Activated naive CD4-positive, alpha-beta T cell treated with anti-CD3 and anti-CD28 coated beads, Interleukin-2, amount 50 U/mL, for 16 hours (primary cell): ENCODE measurements at places on chromosomes 4 and X.

- DNase-seq, result no peak
These were observed 266.2 kb upstream of the CASK start for GRCh38 chrX:42189576-42189975.

GRCh38 chrX:131677655-131678628, 134.1 kb downstream of the OR13H1 start:
- DNase-seq, result peak; percentile 40

- DNase-seq, result no peak
These were observed 333.2 kb downstream of the ARHGAP10 start for GRCh38 chr4:148065075-148065474.

GRCh38 chr4:142194905-142195304, 558.5 kb downstream of the IL15 start:
- no peak for DNase-seq

DNA sequence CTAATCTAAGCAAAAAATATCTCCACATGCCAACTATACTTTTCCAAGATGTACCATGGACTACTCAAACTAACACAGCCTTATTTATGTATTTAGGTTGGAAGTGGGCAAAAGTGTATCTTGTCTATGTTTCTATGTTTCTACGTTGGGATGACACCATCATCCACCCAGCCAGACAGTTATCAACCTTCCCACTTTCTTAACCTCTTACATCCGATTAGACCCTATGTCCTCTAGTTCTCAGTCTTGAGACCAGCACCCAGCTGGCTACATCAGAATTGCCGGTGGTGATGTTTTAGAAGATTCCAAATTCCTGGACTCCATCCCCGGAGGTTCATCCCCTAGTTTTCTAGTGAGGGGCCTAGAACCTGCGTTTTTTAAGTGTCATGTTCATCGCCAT, 1.0 kb upstream of the AASDH start:
- no peak for DNase-seq

- DNase-seq, result no peak
These were observed 806.0 kb downstream of the ADGRL3 start for GRCh38 chr4:62006108-62006507.

GRCh38 chrX:111928456-111928855, 52.5 kb downstream of the TRPC5OS start:
- no peak for DNase-seq

GRCh38 chr4:158020734-158021346, 152.0 kb downstream of the GASK1B start:
- no peak for DNase-seq

DNA sequence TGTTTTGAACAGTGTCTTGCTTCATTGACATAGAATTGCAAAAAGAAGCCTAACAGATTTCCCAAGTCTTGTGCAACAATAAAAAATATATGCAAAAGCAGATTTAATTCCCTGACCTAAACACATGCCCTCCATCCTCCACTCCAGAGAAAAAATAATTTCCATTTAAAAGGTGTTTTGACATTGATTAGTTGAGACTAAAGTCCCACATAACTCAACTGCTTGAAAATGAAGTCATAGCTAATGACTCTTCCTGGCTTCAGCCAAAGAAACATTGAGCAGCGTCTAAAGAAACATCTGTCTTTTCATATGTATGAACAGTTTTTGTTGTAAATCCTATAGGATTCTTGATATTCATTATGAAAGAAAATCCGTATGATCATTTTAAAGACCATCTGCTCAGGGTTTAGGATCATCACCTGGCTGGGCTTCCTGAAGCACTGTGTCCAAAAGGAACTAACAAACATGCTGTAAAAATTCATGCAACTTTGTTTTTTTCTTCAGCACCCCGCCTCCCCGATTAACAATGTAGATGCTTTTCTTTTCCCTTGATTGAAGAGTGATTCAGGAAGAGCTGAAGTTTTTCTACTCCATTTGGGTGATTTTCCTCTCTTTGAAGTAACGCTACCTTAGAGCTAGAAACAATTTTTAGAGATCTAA, 273.4 kb downstream of the HS3ST1 start:
- no peak for DNase-seq

- no peak for DNase-seq
These were observed 552 bp downstream of the IKBKG start for GRCh38 chrX:154548028-154548316.

- DNase-seq, result no peak
These were observed 81.5 kb downstream of the RCHY1 start for GRCh38 chr4:75432683-75433082.

- no peak for DNase-seq
These were observed 80.5 kb downstream of the FHDC1 start for GRCh38 chr4:153016592-153016991.

DNA sequence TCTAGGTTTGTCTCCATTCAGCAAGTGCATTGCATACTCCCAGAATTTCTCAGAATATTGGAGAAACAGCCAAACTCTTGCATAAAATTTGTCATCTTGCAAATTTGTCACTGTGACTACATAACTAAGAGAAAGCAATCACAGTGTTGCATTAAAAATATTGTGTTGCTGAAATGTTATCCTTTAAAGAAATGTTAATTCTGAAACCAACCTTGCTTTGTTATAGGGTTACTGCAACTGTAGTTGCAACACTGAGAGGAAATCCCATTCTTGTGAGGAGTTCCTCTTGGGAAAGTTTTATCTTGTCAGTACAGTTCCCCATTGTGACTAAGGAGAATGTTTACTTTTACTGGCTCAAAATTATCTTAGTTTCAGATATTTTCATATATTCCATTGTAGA, 20.9 kb downstream of the CYBB start:
- DNase-seq, result no peak

DNA sequence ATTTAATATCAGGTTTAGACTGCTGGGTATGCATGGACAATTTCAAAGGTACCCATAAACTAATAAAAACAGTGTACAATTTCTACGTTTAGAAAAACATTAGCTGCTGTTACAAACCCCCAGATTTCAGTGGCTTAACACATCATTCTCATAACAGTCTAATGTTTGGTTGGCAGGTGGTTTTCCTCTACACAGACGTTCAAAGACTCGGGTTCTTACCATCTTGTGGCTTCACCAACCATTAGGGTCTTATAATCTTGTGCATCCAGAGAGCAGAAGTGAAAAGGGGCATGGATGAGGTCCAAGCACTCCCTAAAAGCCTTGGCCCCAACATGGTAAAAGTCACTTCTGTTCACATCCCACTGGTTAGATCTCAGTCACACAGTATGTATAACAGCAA, 71.6 kb downstream of the SH3RF1 start:
- no peak for DNase-seq

DNA sequence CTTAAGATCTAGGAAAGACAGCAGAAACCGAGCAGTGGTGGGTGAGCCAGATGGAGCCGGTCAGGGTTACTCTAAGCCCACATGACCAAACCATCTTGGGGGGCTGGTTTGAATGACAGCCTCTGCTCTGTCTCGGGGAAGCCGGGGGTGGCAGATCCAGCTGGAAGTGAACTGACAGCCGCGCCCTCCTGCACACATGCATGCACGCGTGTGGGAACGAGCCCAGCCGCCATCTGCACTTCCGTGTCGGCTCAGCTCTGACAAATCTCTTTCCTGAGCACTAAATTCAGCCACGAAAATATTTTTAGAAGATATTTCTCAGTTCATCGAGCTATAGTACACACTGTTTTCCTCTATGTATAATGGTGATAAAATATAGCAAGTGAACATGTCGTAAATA, 115.5 kb downstream of the DCTD start:
- DNase-seq, result no peak

DNA sequence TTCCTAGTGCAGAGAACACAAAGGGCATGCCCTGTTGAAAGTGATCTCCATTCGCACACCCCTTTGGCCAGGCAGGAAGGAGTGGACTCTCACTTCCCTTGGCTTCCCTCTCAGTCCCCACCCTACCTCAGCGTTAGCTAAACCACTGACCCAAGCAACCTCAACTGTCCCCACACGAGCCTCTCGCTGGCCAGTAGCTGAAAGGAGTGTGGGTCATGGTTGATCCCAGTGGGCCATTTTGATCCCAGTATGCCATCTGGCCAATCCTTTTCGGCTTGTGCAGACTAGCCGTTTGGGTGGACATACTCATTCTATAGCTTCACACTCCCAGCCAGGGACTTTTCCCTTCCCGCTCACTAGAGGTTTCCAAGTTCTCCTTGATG, 24.4 kb upstream of the BCORL1 start:
- DNase-seq, result no peak

GRCh38 chr4:108991551-108992328, 228.9 kb upstream of the ETNPPL start:
- DNase-seq, result no peak

DNA sequence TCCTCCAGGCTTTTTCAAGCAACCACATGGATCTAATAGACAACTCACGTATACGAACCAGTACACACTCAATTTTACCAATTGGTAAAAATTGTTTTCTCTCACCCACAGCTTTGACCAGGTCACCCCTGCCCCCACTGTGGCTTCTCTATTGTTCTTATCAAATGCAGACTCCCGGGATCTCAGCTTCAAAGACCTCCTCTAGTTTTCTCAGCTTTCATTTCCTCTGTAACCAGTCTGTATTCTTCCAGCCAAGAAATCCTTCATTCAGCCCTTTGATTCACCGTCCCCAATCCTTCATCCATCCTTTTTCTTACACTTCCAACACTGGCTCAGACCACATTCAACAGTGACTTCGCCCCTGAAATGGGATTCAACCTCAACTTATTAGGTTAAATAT, 120.7 kb downstream of the CORIN start:
- no peak for DNase-seq

DNA sequence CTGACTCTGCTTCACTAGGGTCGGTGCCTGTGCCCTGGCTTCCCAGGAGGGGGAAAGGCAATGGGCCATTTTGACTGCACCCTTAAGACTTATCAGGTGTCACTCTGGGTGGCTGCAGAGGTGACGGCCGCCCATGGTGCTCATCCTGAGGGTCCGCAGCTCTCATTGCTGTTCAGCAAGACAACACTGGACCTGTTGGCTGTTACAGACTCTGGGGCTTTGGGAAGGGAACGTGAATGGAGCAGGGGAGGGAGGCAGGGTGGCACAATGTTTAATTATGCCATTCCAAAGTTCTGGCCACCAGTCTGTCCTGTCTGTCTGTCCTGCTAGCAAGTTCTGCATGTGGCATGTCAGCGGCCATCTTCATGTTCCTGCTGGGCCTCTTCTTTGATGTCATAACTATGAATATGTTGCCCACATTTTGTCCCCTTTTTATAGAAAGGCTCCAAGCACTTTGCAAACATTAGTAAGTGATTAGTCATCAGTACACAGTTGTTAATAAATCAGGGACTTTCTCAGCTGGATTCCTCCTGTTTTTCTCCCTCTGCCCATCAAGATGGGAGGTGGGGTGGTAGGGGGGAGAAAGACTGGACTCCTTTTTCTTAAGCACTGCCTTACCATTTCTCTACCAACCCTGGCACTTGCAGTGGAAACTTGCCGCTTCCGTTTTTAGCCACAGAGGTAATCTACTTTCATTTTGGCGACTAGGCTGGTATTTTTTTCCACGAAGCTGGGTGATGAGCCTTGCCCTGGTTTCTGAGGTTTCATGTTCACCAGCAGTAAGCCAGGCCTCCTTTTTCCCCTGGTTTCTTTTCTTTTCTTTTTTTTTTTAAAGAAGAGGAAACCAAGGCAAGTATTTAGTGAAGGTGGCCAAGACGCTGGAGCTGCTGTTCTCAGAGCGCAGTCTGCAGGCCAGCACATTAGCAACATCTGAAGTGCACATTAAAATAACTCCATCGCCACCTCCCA, 88.6 kb upstream of the TRIM2 start:
- peak; percentile 70 for DNase-seq

GRCh38 chr4:7845493-7846128, 94.0 kb downstream of the AFAP1 start:
- no peak for DNase-seq

GRCh38 chr4:79852305-79852730, 220.7 kb downstream of the ANTXR2 start:
- DNase-seq, result no peak

DNA sequence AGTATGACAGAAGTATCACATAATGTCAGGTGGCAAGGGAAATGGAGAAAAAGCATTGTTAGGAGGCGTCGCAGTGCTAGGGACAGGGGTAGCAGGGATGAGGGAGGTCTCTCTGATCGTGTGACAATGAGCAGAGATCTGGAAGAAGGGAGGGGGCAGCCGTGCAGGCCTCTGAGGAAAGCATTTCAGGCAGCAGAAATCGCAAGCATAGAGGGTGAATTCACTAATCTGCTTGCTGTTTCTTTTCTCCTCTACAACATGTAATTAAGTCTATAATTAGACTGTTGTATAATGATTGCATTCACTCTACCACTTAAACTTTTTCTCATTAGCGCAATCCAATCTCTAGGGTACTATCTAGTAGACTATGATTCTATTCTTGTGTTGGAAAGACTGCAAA, 9.1 kb downstream of the CYP4V2 start:
- no peak for DNase-seq

GRCh38 chr4:740011-740410, 34.4 kb downstream of the PCGF3 start:
- DNase-seq, result no peak

DNA sequence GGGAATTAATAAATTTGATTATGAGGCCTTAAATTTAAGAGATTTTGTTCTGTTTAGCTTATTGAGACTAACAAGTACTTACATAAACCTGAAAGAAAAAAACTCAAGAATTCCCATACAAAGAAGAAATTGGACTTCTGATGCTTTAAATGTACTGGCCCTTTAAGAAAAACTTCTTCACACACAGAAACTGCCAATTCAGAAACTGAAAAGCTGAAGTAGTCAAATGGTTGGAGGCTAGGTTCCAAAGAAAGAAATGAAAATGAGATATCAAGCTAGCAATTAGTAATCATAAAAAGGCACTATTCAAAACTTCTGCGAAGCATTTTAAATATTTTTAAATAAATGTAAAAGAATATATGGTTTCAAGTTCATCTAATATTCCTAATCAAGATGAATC, 151.3 kb downstream of the THOC2 start:
- no peak for DNase-seq

GRCh38 chrX:46256875-46257274, 288.3 kb downstream of the ZNF674 start:
- DNase-seq, result no peak

DNA sequence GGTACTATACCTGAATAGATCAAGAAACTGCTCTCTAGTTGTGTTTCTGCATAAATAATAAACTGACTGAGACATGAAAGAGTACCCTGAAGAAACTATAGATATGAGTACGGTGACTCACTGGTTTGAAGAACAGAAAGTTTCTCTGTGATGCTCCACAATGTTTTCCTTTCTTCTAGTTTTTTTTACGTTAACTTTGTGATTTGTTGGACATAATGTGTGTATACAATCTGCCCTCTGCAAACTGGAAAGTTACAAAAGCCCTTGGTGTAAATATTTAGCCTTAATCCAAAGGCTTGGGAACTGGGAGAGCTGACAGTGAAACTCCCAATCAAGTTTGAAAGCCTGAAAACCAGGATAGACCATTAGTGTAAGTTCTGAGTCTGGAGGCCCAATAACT, 31.6 kb upstream of the PAPSS1 start:
- no peak for DNase-seq

GRCh38 chr4:78581618-78582017, 30.0 kb downstream of the ANXA3 start:
- DNase-seq, result no peak

- no peak for DNase-seq
These were observed 241.2 kb downstream of the BCOR start for GRCh38 chrX:39856472-39857121.

- DNase-seq, result no peak
These were observed 22.5 kb downstream of the APOOL start for GRCh38 chrX:85026170-85026569.

GRCh38 chr4:152806501-152807125, 26.9 kb downstream of the ARFIP1 start:
- DNase-seq, result no peak
